EL (cell line): ENCODE measurements at places on chromosomes 5 and 9.

- DNase-seq, result peak; percentile 82
Measured at GRCh38 chr5:68088302-68088701, 127.3 kb upstream of the PIK3R1 start.

DNA sequence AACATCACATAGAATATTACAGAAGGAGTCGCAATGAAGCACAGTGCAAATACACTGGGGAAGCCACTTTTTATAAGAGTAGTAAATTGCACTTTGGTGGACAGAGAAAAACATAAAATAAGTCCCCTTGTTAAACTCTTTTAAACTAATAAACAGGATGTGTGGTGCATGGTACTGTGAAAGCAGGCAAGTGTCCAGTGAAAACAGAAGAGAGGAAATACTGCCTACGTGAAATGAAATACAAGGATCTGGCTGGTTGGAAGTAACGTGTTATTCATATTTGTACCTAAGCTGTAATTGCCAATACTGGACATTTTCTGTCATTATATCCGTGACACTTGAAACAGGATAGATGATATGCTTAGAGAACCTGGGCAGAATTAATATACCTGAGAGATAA, 191.9 kb upstream of the SLC27A6 start:
- DNase-seq, result no peak

DNA sequence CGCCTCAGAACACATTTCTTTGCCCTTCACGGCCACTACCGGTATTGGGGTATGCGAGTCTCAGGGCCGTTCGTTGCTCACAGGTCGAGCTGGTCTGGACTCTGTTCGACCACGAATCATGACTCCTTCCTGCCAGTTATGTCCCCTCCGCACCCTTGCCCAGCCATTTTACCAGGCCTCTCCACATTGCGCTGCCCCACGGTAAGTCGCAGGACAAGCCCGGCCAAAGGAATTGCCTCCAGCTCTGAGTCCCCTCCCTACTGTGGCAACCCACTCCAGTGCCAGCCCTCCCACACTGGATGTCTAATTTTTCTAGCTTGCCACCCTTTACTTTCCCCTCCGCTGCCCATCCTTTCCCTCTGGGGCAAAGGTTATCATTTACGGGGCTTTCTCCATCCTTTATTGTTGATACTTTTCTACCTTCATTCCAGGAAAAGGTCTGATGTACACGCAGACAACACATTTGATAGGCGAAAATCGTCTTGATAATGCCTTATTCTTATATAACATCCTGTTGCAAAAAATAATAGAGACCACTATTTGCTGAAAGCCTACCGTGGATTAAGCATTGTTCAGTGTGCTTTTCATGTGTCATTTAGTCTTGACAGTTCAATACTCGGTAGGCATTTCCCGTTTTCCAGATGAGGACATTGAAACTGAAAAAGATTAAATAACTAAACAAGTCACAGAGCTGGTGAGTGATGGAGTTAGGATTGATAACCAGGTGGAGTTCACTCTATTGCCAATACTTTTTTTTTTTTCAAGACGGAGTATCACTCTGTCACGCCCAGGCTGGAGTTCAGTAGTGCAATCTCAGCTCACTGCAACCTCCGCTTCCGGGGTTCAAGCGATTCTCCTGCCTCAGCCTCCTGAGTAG, 958 bp upstream of the HSPA5 start:
- no peak for DNase-seq

GRCh38 chr5:94335936-94336335, 282.5 kb downstream of the KIAA0825 start:
- DNase-seq, result no peak

DNA sequence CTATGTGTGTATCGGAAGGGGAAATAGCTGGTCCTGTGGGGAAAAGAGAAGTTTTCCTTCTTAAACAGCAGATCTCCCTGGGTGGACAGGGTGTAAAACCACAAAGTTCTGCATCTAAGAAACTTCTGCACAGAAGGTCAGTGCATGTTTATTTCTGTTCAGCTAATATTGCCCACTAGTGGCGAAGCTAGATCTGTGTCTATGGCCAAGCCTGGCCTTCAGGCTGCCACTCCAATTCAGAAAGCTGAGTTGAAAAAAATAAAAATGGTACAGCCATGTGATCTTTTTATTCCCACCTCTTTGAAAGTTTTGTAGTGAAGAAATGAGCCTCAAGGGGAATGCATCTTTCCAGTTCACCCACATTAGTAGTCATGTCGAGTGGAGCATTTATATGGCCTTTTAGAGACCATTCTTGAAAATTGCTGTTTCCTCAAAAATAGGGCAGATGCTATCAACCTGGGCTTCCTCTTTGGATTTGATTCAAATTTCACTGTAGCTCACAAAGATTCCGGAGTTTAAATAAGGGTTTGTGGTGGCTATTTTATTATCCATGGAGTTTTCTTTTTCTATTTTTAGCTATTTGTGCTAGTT, 488.0 kb downstream of the PRELID2 start:
- DNase-seq, result peak; percentile 80

DNA sequence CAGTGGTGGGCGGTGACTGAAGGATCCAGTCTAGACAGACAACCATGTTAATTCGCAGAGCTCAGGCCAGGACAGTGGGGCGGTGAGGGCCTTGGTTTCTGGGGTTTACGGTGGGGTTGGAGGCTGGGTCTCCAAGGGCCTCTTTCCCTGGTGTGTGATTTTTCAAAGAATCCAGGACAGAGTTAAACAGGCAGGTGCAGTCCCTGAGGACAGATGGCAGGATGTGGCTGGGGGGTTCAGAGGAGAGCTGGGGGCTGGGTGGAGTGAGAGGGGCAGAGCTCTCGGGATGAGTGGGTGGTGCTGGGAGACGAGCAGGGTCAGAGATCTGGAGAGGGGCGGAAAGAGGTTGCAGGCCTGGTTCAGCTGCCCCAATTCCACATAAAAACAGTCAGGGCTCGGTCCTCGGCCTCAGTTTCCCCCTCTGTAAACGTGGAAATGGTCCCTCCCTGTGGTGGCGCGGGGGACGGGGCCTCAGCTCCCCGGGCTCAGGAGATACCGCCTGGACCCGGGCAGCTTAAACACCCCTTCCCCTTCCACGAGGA, 145.9 kb downstream of the GAPVD1 start:
- DNase-seq, result no peak

DNA sequence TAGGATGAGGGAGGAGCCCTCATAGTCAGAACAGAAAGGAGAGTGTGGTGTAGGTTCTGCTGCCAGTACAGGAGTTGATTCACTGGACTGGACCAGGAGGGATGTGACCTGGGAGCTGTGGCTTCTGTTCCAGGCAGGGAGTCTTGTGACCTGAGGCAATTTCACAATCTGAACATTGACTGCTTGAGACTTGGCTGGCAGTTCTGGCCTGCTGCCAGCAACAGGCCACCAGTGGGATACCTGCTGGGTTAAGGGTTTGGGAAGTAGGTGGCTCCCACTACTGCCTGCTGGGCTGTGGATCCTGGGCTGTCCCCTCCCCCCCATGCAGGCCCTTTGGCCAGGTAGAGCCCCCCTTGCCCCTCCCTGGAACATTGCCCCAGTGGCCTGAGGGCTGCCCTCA, 268.6 kb upstream of the ARRDC3 start:
- DNase-seq, result no peak

DNA sequence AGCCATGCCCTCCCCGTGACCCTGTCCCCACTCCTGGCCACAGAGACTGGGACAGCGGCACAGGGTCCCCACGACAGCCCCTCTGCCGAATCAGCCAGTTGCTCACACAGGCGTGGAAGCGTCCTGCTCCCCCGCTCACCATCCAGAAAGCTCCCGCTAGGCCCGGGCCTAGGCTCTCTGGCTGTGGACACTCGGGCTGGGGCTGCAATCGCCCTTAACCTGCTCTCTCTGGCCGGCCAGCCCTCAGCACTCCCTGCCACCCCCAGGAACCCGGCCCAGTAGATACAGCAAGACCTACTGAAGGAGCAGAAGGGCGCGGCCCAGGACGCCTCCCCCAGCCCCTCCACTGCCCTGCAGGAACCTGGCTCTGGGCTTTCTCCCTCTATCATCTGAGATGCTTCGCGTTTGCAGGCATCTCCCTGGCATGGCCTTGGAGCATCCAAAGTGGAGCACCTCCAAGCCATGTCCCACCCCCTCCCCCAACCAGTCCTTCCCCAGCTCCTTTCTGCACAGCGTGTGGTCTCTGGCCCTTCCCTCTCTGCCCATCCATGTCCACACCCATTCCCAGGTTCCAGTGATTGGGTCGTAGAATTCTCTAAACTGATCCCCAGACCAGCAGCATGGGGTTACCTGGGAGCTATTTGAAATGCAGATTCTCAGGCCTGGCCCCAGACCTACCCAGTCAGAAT, 113.7 kb upstream of the LMX1B start:
- DNase-seq, result no peak

GRCh38 chr5:179438011-179438441, 92.8 kb upstream of the ADAMTS2 start:
- no peak for DNase-seq

GRCh38 chr9:137294681-137295237, 7.3 kb downstream of the NRARP start:
- DNase-seq, result no peak

DNA sequence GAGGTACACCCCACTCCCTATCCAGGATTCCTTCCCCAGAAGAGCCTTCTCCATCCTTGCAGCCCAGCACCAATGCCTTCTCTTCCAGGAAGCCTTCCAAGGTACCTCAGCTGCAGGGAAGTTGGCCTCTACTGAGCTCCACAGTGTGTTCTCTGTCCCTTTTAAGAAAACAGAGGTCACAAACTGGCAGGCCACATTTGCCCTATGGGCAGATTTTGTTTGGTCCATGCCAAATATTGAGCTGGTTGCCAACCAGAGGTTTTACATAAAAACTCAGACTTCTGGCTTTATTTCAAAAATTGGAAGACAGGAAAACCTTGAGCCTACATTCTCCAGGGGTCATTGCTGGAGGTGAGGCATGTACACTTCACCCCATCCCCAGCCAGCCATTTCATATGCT, 9.0 kb upstream of the NDST1 start:
- DNase-seq, result no peak

DNA sequence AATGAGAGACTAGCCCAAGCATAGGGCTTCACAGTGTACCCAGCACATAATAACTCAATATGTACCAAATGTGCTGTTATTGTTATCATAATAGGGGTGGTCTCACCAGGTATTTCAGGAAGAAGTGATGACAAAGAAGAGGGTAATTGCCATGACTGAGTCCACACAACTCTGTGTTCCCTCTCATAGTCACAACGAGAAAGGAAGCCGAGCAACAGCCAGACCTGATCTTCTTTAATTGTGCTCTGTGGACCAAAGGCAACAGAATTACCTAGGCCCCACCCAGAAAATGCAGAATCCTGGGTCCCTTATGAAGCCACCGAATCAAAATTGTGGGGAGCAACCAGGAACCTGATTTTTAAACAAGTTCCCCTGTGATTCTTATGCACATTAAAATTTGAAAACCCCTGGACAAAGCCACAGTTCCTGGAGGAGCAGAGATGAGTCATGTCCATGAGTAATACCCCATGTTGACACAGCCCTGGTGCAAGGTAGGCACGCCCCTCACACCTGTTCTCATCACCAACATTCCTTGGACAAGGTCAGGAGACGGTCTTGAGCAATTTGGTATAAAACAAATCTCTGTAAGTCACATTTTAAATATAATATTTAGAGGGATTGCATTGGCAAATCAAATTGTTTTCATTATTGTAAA, 5.2 kb downstream of the FGF1 start:
- DNase-seq, result peak; percentile 58

- DNase-seq, result no peak
Measured at GRCh38 chr5:66179297-66180051, 35.4 kb downstream of the SREK1 start.

DNA sequence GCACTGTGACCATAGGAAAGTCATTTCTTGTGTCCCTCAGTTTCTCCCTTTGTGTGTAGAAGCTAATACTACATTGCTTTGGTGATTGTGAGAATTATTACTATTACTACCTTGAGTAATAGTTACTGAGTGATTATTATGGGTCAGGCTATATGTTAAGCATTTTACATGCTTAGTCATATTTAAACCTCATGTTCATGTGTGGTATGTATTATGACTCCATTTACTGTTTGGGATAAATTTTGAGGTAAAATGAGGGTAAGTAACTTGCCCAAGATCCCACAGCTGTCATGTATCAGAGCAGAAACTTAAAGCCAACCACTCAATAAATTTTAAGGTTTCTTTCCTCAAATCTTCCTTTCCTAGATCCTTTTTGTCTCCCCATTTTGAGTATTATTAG, 28.3 kb downstream of the SLF1 start:
- DNase-seq, result no peak

- DNase-seq, result peak; percentile 48
Measured at GRCh38 chr9:19994296-19994695, 205.5 kb upstream of the SLC24A2 start.

DNA sequence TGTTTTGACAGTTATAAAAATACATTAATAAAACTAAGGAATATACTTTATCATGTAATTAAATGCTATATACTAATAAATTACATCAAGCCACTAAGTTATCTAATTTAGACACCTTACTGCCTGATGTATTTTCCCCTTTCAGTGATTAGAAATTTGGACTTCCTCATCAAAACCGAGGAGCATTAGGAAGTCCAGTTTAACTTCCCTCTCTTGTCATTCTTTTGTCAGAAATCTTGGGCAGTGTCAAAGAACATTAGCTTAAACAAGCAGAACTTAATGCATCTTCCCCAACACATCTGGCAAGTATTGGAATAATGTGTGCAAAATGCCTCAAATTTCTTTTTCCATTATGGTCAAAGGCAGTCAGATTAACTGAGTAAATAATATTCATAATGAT, 81.6 kb downstream of the PLPP1 start:
- DNase-seq, result no peak

- DNase-seq, result no peak
Measured at GRCh38 chr5:14948383-14948782, 76.8 kb upstream of the ANKH start.

DNA sequence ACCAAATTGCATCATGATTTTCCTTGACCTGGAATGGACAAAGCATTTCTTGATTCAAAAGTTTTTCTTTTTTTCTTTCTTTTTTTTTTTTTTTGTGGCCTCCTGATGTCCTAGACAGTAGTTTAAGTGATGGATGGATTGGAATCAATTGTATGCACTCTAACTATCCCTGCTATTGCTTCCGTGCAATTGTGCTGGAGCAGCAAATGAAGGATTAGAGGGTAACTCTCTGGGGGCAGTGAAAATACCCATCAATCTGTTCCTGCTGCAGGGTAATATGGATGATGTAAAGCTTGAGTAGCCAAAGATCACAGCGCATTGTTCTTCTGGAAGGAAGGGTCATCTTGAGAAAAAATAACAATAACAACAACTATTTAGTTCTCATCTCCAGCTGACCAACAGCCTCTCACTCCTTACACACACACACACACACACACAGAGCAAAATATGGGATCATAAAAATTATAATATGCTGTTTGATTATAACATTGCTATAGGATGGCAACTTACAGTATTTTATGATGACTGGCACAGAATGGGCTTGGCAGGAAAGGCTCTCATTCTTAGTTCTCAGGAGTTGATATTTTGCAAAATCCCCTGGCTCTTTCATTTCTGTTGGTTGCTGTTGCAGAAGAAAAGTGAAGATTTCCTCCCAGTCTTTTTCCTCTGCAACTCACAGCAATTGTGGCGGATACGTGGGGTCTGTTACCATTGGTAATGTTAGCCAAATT, 160.9 kb upstream of the DMAC1 start:
- no peak for DNase-seq

GRCh38 chr9:3441197-3441816, 84.5 kb downstream of the RFX3 start:
- peak; percentile 57 for DNase-seq

GRCh38 chr9:121568343-121569265, 69.0 kb upstream of the GGTA1 start:
- peak; percentile 46 for DNase-seq

GRCh38 chr5:143557061-143557818, 153.8 kb upstream of the NR3C1 start:
- peak; percentile 63 for DNase-seq

- no peak for DNase-seq
Measured at GRCh38 chr5:1885404-1885755, 2.7 kb upstream of the IRX4 start.
